ENCODE measurements at places on chromosomes 1 and 21.
A peak's percentile ranks its signal among the peaks of the same experiment; 100 is the strongest.

DNA sequence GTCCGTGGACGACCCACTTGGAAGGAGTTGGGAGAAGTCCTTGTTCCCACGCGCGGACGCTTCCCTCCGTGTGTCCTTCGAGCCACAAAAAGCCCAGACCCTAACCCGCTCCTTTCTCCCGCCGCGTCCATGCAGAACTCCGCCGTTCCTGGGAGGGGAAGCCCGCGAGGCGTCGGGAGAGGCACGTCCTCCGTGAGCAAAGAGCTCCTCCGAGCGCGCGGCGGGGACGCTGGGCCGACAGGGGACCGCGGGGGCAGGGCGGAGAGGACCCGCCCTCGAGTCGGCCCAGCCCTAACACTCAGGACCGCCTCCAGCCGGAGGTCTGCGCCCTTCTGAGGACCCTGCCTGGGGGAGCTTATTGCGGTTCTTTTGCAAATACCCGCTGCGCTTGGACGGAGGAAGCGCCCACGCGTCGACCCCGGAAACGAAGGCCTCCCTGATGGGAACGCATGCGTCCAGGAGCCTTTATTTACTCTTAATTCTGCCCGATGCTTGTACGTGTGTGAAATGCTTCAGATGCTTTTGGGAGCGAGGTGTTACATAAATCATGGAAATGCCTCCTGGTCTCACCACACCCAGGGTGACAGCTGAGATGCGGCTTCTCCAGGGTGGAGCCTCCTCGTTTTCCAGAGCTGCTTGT, 32.4 kb downstream of the PRMT2 start:
- DNase-seq = no peak

- DNase-seq = no peak
Observed at GRCh38 chr1:227396539-227397353, 78.5 kb upstream of the CDC42BPA start.

DNA sequence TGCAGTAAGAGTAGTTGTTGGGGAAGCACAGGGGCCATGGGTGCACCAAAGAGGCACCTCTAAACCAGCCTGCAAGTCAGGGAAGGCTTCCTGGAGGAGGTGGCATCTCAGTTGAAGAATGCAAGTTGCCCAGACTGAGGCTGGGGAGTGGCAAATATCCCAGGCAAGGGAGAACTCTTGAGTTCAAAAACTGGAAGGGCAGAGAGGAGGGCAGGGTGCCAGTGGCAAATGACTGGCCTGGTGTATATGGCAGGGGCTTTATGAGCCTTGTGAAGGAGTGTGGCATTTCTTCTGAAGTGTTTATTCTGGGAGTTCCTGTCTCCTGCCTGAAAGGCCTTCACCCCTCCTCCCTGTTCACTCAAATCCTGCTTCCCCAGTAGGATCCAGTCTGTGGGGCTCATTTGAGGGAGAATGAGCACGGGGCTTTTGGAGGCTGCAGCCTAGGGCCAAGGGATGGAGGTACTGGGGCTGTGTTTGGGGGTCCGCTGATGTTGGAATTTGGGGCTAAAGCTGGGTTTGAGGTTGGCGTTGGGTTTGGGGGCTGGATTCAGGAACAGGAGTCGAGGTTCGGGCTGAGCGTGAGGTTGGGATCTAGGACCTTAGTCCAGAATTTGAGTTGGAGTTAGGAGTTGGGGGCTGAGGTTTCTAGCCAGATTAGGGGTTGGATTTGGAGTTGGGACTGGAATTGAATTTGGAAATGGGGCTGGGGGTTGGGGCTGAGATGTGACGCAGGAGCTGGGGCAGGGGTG, at the start of gene TMEM125:
TSS of gene TMEM125 (plus strand) at position 357 of the 749 bp plus-strand sequence. CDS start 2,740 bp downstream, outside the sequence.
- DNase-seq = no peak

- DNase-seq = no peak
Observed at GRCh38 chr21:42377211-42377950, 11.0 kb upstream of the TFF1 start.

- DNase-seq = no peak
Observed at GRCh38 chr1:201223852-201224665, 33.4 kb downstream of the IGFN1 start.

GRCh38 chr1:32494196-32494595, 29.3 kb downstream of the ZBTB8B start:
- no peak for DNase-seq

DNA sequence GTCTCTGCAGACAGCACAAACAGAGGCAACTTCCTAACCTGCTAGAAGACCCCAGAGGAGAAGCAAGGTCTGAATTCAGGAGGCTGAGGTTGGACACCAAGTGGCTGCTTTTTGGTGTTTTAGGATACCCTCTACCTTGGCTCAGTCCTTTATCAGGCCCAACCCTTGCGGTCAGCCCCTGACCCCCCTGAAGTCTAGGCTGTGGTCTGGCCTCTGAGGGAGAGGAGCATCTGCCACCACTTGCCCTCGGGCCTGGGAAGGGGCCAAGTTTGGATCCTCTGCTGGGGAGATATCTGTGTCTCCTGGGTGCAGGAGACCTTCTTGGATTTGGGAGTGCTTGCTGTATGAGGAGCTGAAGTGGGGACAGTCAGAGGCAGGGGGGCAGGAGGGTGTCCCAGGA, 21.0 kb downstream of the EDN2 start:
- DNase-seq = no peak

- no peak for DNase-seq
Observed at GRCh38 chr1:222892137-222892769, 77.4 kb downstream of the DISP1 start.

GRCh38 chr1:109823543-109824348, 60.0 kb upstream of the EPS8L3 start:
- no peak for DNase-seq

GRCh38 chr1:84350550-84350949, 47.7 kb upstream of the DNASE2B start:
- no peak for DNase-seq

GRCh38 chr21:39340687-39341086, 8.2 kb downstream of the HMGN1 start:
- no peak for DNase-seq

- DNase-seq = no peak
Observed at GRCh38 chr1:203571661-203572060, 55.0 kb upstream of the ATP2B4 start.

GRCh38 chr1:245582026-245582425, 427.2 kb downstream of the KIF26B start:
- no peak for DNase-seq

- DNase-seq = no peak
Observed at GRCh38 chr21:27275294-27275927, 308.5 kb upstream of the ADAMTS5 start.

- no peak for DNase-seq
Observed at GRCh38 chr21:32813265-32813903, 41.8 kb upstream of the PAXBP1 start.

- no peak for DNase-seq
Observed at GRCh38 chr1:1602968-1603506, 3.1 kb upstream of the FNDC10 start.

DNA sequence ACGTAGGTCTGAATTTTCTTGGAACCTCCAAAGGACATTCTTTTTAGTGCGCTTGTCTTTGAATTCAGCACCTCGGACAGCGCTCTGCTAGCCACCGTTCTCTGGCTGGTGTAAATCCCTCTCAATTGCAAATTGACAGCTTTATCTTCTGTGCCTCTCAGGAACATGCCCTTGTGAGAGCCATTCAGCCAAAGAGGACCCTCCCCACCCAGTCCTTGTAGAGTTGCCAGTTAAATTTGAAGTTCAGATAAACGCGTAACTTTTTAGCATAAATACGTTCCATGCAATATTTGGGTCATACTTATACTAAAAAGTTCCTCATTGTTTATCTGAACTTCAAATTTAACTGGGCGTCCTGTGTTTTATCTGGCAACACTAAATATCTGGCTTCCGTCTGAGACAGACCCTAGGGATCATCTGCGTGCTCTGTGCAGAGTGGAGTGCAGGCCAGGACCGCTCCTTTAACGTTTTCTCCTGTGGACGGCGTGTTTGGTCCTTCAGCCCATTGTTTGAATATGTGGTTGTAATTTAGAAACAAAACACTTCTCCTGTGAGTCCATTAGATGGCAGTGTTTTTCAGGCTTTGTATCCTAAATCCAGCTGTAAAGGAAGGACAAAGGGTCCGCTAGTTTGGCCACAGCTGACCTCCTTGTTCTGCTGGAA, 7.0 kb downstream of the KCNAB2 start:
- peak; percentile 20 for DNase-seq

DNA sequence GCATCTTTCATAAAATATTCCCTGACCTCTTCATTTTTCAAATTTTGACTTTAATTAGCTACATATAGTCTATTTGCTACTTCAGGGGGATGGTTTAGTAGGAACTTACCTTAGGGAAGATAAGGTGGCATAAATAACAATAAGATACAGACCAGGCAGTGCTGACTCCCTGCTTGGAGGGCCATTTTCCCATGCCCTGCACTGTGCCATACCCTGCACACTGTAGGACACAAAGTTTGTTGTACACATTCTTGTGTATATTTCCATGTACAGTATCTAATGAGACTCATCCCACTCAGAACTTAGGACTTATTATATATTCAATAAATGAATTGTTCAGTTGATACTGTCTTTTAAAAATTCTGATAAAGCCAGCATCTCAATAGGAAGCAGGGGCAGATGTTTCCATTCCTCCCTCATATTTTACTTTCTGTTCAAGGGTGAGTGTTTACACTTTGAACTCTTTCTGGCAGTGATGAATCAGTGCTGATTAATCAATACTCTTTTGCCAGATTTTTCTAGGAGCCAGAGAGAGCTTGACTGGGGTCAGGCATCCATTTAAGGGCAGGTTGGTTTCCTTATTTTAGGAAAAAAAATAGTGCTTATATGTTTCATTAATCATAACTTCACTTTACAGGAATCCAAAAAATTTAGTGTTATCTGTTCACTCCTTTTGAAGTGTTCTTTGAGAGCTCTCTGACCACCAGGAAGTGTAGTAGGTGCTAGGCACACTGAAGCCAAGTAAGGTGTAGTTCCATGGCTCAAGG, 30.6 kb downstream of the MPZL1 start:
- DNase-seq = no peak

DNA sequence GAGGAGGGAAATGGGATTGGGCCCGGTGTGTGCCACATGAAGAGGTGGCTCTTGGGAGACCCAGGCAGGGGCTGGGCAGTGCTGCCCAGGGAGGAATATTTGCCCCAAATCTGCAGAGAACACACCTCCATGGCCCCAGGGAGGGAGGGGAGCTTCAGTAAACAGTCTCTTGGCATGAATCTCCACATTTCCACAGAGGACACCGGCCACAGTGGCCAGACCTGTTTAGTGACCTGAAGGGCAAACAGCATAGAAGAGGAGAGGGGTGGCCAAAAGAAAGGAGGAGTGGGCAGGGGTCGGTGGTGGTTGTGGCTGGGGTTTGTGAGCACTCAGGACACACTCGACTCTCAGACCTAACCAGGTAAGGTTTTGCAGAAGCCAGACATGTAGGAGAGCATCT, 54.0 kb upstream of the IFFO2 start:
- DNase-seq = no peak

- no peak for DNase-seq
Observed at GRCh38 chr1:231106347-231106746, 55.5 kb upstream of the TRIM67 start.

DNA sequence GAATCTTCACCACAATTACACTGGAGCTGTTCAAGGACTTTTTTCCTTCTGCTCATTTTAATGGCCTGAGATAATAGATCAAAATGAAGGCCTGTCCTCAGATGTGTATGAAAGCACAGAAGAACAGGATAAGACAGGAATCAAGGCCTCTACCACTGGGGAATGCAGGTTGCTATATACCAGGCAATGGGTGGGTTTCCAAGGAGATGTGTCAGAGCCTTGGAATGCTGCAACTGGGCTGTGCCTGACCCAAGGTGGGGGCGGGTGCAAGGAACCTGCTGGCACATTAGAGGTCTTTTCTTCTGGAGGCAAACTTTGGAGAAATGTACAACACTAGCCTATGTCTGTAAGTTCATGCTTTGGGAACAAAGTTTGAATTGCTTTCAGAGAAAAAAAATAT, 21.7 kb upstream of the LAMC2 start:
- DNase-seq = no peak

DNA sequence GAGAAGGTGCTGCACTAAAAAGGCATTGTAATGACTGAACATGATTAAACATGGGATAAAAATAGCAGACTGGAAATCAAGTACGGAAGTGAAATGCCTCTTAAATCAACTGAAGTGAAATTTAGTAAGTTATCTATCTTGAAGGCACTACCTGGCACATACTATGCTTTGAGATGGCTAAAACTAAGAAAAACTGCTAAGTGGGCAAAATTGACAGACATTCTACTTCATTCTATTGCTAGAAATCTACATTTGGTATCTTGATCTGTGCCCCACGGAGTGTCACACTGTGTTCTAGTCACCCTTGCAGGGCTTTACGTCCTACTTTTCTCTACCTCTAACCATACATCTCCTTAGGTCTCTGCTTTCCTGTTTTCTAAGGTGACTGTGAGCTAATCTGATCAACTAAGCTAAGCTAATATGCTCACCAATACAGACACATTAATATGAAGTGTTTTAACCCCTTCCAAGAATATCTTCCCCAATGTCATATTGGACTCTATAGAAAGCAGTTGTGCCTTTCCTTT, 4.1 kb downstream of the PDC start:
- DNase-seq = no peak

DNA sequence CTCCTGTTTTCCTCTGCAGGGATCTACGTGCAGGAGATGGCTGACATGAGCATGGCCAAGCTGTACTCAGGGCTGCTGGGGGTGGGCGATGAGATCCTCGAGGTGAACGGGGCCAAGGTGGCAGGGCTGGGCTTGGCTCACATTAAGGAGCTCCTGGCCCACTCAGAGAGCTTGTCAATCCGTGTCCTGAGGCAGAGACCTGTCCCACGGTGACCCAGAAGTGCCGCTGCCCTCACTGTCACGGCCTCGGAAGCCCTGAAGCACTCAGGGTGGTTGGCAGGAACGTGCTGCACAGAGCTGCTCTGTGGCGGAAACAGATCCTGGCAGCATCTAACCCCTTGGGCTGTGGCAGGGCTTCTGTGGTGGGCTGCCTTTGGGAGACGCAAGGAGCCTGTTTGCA, 37.6 kb downstream of the KIAA1614 start:
- no peak for DNase-seq

- DNase-seq = no peak
Observed at GRCh38 chr21:15370462-15370975, 305.7 kb upstream of the NRIP1 start.

DNA sequence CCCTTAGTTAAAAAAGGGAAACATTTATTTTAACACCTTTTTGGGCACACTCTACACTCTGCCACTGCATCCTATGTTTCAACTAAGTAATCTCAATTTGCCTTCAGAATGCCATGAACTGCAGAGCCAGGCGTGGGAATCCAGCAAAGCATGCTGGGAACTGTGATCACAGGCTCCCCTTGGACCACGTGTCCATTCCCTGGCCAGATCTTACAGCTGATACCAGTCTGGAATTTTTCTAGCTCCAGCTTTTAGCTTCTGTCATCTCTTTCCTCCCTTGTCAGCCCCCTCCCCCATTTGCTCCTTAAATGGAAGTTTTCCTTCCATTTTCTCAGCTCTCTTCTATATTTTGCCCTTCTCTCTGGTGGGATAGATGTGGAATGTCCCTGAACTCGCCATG, 29.4 kb downstream of the RCSD1 start:
- DNase-seq = no peak

- no peak for DNase-seq
Observed at GRCh38 chr1:202642619-202643291, 67.5 kb downstream of the SYT2 start.

- no peak for DNase-seq
Observed at GRCh38 chr1:233972951-233973635, 68.6 kb downstream of the SLC35F3 start.

All from activated T-cell treated with anti-CD3 and anti-CD28 coated beads for 4 hours (primary cell).